ENCODE measurements at places on chromosomes 1 and 21.
A peak's percentile ranks its signal among the peaks of the same experiment; 100 is the strongest.

GRCh38 chr1:225851805-225852204 is 30.4 kb downstream of the TMEM63A start:
- DNase-seq = no peak

DNA sequence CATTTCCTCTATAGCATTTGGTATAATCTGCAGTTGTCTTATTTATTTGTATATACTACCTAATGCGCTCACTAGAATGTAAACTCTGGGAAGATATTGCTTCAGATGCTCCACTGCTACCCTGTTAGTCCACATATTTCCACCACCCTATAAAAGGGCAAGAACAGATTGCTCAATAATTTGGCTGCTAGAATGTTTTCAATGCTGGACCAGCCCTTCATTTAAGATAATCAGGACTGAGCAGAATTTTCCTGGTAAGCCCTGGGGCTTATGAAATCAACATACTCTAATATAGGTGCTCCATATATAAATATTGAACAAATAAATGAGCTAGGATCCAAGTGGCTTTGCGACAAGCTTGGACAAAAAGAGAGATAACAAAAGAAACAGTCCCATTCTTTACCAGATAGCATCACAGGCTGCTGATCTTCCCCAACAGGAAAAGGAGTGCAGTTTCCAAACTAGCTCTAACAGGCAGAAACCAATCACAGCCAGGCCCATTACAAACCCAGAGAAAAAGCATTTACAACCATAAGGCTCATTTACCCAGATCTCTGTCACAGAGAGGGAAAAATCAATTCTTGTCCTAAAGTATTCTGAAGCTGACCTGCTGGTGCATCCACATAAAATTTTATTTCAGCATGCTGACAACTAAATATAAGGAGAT is 8.3 kb downstream of the BCAR3 start:
- no peak for DNase-seq

DNA sequence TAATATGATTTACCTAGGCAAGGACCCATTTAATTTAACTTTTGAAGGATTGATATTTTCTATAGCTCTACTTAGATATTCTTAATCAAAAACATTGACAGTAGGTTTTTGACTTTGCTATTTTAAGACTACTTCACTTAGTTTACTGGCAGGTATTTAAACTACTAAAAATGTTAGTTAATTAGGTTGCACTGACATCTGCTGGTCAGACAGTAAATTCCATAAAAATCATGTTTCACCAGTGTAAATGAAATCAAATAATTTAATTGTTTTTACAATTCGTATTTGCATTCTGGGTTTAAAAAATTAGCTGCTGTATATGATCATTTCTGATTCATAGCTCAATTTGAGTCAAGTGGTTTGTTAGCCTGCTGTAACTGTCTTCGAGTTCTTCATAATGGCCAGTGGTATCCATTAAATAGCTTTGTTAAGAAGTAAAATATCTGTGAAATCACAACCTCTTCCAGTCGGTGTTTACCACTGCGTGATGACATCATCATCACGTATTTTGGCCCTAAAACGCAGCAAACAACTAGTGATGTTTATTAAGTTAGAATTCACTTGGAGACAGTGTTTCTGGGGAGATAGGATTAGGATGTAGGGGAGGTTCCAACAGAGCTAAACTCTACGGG is 26.2 kb downstream of the EXTL2 start:
- DNase-seq = peak; percentile 39

GRCh38 chr1:182304627-182305026 is 87.0 kb downstream of the GLUL start:
- DNase-seq = no peak

DNA sequence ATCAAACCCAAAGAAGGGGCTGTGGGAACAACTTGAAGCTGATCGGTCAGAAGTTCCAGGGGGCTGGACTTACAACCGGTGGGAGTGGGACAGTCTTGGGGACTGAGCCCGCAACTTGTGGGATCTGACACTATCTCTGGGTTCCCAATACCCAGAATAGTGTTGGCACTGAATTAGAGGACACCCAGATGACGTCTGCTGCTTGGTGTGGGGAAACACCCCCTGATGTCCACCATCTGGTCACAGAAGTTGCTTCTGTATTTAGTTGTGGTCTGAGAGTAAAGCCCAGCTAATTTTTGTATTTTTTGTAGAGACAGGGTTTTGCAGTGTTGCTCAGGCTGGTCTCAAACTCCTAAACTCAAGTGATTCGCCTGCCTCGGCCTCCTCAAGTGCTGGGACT is 28.8 kb downstream of the SERBP1 start:
- no peak for DNase-seq

DNA sequence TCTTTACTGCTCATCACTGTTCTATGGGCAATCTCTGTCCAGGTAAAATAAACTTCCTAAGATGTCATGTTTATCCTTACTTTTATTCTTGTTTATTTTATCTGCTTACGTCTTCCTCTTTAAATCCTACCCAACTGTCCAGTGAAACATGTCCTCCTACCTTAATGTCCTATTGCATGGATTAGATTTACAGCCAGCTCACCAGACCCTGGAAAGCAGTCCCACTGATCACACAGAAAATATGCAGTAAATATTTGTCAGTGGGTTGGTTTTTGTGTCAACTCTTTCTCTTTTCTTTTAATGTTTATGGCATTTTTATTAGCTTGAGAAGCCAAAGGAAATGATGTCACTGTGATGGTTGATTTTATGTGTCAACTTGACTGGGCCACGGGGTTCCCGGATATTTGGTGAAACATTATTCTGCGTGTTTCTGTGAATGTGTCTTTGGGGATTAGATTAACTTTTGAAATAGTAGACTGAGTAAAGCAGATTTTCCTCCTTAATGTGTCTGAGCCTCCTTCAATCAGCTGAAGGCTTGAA is 258.3 kb downstream of the SRGAP2C start:
- peak; percentile 30 for DNase-seq
